ENCODE measurements at places on chromosomes 2 and 18.
A peak's percentile ranks its signal among the peaks of the same experiment; 100 is the strongest.

DNA sequence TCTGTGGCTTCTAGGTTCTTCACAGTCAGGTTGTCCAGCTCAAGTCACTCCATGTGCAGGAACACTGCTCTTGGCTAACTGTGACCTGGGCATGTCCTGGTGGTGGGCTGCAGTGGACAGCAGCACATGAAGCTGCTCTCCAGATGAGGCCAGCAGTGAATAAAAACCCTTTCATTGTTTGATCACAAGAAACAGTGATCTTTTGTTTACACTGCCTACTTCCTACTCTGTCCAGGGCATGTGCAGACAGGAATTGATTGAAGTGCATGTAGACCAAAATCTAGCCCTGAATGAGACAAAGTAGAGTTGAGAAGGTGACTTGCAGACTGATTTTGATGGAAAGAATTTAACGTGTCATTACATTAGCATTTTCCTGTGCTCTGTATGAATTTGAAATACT, 34.9 kb downstream of the BCL2L11 start:
- no peak for DNase-seq

GRCh38 chr2:237164474-237165042, 78.9 kb downstream of the COPS8 start:
- DNase-seq: no peak

- no peak for DNase-seq
These were observed 34.2 kb downstream of the IMPA2 start for GRCh38 chr18:12015416-12016062.

- DNase-seq: no peak
These were observed 149.3 kb downstream of the CABLES1 start for GRCh38 chr18:23284629-23285028.

GRCh38 chr2:198700319-198700718, 757.4 kb downstream of the SATB2 start:
- DNase-seq: no peak

DNA sequence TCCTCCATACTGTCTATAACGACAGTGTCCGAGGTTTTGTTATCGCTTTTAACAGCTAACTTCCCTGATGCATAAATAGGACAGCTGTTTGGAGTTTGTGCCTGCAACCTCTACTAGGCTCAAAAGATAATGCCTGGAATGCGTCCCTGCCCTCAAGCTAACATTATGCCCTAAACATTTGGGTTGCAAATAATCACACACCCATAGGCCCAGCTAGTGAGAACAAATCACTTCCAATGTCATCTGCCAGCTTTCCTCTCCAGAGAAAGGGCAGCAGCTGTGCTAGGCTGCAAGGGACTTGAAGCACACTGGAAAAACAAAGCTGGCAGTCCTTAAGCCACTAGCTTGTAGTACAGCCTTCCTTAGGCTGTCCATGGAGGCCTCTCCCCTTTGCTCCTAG, 201.8 kb upstream of the LYPD1 start:
- no peak for DNase-seq

- peak; percentile 59 for DNase-seq
These were observed 7.2 kb downstream of the SLC66A2 start for GRCh38 chr18:79944126-79944731.

- DNase-seq: peak; percentile 40
These were observed 81.9 kb downstream of the EHBP1 start for GRCh38 chr2:62787386-62787785.

DNA sequence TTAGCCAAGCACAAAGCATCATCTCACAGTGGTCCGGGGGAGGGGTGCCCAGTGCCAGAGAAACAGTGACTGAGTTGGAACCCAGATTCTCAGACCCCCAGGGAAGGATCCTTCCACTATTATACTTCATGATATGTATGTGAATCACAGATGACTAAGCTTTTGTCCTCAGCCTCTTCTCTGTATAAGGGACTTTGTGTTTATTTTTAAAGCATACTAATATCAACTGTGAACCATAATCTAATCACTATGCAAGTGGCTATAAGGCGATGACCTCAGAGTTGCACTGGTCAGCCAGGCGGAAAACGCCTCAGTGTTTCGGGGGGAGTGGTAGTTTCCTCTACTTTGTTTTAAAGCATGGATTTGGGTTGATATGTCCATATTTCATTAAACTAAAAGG, 160.4 kb upstream of the TMEM200C start:
- DNase-seq: no peak

DNA sequence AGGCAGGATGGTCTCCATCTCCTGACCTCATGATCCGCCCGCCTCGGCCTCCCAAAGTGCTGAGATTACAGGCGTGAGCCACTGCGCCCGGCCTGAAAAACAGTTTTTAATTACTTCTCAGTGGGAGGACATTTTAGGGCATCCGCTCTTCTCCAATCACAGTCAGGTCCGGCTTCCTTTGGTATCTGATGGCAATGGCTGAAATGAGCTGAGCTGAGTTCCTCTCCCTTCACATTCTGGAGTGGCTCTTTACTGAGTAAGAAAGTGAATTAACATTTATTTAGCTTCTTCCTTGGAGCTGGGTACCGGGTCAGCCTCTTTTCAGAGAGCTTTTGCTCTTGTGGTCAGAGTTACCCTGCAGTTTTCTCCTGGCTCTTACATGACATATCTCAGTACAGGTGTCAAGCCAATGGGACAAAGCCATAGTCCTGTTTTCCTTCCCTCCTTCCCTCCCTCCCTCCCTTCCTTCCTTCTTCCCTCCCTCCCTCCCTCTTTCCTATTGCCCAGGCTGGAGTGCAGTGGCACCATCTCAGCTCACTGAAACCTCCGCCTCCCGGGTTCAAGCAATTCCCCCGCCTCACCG, 1.1 kb upstream of the TTC27 start:
- no peak for DNase-seq

DNA sequence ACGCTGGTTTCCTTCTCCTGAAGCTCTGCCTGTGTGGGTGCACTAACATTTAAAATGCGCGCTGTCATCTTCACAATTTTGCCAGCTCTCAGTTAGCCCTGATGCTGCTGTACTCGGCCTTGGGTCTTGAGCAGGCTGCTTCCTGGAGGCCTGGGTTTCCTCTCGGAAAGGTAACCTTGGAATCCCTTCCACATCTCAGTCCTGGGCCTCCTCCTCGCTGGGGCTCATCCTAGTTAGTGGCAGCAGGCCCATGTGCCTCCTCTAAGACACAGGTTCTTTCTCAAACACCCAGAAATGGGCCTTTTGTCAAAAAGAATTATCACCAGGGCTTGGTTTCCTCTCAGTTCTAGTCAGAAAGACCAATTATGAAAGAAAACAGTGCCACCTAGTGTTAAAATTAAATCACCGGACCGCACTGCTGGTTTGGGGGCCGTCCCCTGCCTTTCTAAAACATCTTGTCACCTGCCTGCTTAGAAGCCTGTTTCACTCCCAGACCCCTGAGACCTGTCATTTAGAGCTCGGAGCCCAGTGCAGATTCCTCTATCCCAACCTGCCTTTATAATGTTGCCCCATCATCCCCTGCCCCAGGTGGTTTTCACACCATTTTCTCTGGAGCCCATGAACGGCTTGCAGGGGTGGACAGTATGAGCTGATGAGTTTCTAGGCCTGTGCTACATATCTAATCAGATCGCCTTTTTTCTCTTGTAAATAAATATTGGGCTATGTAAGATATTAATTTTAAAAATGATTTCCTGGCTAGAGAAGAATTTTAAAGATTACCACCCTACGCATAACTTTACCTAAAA, 42.4 kb downstream of the HK2 start:
- peak; percentile 80 for DNase-seq

- no peak for DNase-seq
These were observed 102.7 kb downstream of the MAP2 start for GRCh38 chr2:209526561-209526960.

- no peak for DNase-seq
These were observed 3.8 kb upstream of the CDKL4 start for GRCh38 chr2:39247512-39248043.
